ENCODE measurements at places on chromosomes 1 and 21. TPM values are rescaled to one million over a fixed set of nuclear protein-coding genes. Genes with fewer than 3 reads are reported as not detected.

Gene FLG2
- total RNA-seq: not detected

Gene TRAF3IP3
- 2.8 TPM for total RNA-seq

Gene TTC3
- total RNA-seq: 556 TPM

Gene PEAR1
- 12.7 TPM for total RNA-seq

Gene ELAVL4
- 77.4 TPM for total RNA-seq

Gene FCRL3
- not detected for total RNA-seq

Gene FAM72A
- total RNA-seq: 4.2 TPM

Gene CYP2J2
- 8.6 TPM for total RNA-seq

Gene NBPF6
- total RNA-seq: not detected

Gene CCDC30
- total RNA-seq: 12.0 TPM

GRCh38 chr1:230868736-230869385 is 540 bp upstream of the C1orf198 start:
- DNase-seq: peak; percentile 82

DNA sequence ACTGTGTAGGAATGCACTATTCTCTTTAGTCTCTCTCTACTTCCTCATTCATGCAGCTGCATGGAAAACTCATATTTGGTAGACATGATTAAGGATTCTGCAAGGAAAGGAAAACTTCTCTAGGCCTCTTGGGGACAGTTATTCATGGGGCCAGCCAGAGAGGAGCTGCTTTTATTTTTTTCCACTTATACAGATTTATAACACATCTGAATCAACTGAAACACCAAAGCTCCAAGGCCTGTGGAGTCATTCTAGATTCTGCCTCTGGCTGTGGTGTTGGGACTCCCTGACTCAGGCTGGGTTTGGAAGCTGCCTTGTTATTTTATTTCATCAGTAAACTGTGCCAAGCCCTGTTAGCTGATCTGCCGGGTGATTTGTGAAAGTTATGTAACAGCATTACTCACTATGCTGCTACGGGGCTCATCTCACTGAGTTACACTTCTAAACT is 83.9 kb upstream of the EDEM3 start:
- peak; percentile 39 for DNase-seq

- no peak for DNase-seq
Measured at GRCh38 chr1:33548319-33548718, 75.9 kb downstream of the ZSCAN20 start.

GRCh38 chr1:92882819-92883218 is 51.0 kb downstream of the RPL5 start:
- DNase-seq: no peak

DNA sequence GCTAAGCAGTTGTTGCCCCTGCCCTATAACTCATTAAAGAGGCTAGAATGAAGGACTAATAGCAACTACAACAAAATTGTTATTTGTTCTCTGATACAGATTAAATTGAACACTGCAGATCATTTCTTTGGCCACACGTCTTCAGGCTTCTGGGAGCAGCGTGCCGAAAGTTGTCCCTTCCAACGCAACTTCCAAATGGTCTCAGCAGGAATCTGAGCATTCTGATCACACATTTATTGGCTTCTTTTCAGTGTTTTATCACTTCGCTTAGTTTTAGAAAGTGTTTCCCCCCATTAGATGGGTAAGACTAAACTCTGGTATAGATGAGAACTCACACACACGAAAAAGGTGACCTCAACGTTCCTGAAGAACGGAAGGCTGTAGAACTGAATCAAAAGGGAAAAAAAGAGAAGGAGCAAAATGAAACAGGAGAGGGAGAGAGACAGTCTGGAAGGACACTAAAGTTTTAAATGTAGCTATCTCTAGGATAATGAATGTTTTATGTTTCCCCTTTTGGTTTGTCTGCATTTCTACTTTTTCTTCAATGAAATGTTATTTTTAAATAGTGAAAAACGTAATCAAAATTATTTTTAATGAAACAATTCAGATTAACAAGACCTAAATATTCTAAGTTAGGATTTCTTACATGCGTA is 336.5 kb downstream of the RRAGC start:
- DNase-seq: no peak

DNA sequence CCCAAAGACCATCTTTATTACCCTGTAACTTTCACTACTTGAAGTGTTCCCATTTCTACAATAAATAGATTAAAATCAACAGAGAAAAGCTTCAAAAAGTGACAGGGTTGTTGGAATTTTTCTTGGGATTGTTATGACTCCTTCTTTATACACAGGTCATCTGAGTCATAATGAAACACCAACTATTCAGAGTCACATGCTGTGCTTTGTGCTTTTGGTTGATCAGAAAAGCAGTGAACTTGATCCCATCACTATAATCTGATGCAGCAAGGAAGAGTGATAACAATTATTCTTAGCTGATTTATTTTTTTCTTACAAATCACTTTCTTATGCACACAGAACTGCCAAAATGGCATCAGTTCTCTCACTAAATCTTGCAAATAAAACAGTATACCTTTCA is 422.9 kb downstream of the PTBP2 start:
- DNase-seq: no peak

GRCh38 chr1:173474097-173474779 is 2.9 kb upstream of the PRDX6 start:
- DNase-seq: no peak

DNA sequence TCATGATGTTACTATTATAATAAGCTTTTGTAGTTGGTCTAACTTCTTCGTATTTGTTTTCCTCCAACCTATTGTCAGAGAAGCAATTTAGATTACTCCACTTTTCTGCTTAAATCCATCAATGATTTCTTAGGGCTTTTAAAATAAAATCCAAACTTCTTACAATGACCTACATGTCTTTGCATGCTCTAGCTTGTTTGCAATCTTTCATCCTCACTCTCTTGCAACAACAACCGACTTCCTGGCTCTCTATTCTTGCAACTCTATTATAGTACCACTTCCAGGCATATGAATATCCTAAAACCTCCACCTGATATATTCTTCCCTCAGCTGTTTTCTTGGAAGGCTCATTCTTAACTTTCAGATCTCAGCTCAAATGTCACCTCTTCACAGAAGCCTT is 1288.7 kb downstream of the PLA2G4A start:
- DNase-seq: no peak

DNA sequence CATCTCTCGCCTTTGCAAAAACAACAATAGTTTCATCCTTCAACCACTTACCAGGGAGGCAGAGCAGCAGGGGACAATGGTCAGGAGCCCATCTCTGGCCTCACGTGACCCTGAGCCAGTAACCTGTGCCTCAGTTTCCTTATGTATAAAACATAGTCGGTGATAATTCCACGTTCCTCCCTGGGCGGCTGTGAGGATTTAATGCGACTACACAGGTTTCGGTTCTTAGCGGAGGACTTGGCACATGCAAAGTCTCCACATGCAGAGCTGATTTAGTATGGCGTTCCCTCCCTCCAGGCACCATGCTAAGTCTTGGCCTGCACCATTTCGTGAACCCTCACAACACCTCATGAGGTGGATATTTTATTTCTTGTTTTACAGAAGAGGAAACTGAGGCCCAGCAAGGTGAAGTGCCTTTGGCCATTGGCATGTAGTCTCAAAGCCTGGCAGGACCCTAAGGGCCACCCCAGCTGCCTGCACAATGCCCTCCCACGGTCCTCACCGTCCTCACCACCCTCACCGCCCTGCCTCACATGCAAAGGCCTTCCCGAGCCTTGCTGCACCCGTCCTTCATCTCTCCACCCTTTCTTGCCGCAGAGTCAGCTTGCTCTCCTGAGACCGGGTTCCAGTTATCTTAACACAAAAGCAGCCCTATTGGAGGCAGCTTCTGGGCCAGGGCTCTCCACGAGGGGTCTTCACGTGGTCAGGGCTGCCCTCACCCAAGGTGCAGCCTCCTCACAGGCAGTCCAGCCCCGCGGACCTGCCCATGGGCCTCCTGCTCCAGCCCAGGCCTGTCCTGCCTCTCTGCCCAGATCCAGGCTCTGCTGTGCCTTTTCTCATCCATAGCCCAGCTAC is 48.9 kb downstream of the SYF2 start:
- no peak for DNase-seq

DNA sequence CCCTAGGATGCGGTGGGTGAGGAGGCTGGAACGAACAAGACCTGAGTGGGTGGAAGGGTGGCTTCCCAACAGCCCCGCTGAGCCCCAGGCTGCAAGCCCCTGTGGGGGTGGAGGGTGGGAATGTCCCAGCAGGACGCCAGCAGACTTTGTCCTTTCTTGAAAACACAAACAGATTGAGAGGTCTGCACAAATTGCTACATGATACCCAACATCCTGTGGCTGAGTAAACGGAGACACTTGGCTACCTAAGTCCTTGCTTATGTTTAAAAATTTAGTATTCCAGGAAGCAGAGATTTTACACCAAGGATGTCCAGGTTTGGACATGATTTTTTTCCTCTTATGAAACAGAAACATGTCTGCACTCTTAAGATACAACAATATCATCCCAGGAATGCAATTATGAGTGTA is 11.8 kb upstream of the F3 start:
- no peak for DNase-seq

DNA sequence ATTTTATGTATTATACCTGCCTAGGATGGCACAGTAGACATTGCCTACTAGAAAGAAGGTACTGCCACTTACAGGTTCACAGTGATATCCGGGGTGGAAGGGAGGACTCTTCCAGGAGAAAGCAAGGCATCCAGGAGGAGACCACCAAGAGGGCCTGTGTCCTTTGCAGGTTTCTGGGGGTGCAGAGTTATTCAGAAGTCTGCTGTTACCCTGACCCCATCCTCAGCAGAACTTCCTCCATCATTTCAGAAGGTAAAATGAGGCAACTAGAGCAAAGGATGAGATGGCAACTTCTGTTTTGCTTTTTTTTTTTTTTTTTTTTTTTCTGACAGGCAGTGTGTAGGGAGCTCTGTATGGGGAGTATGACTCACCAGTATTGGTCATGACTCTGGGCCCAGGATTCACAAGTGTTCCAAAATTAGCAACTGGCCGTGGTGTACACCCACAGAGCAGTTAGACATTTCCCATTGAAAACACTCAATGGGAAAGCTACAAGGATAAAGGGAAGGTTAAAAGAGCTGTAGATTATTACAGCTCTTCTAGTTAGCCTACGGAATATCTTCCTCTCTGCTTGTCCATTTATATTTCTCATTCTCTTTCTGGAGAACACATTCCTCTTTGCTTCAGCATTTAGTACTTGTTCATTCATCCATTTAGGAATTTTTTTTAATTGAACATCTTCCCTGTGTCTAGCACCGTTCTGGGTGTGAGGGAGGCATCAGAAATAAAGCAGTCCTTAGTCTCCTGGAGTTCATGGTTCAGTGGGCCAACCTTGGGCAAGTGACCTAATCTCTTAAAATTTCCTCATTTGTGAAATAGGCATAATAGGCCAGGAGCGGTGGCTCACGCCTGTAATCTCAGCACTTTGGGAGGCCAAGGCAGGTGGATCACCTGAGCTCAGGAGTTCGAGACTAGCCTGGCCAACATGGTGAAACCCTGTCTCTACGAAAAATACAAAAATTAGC is 50.5 kb upstream of the PPP2R5A start:
- DNase-seq: no peak

- DNase-seq: no peak
Measured at GRCh38 chr1:23246274-23246673, 29.0 kb upstream of the HTR1D start.

GRCh38 chr21:16088056-16088455 is 358.3 kb downstream of the USP25 start:
- no peak for DNase-seq

DNA sequence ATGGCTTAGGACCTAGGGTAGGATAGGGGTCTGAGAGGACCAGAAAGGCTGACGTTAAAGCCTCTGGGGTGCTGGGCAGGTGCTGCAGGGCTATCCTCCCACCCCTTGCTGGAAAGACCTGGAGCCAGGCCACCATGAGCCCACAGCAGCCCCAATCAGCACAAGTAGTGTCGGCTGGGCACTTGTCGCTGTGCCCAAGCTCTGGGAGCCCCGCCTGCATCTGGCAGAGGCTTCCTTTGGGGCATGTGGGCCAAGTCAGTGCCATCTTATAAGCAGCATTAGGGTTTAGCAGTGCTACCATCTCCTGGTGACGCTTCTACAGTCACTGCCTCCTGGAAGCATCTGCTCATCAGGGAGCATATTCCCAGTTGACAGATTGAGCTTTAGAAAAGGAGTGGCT is 31.3 kb downstream of the MAN1C1 start:
- DNase-seq: no peak

DNA sequence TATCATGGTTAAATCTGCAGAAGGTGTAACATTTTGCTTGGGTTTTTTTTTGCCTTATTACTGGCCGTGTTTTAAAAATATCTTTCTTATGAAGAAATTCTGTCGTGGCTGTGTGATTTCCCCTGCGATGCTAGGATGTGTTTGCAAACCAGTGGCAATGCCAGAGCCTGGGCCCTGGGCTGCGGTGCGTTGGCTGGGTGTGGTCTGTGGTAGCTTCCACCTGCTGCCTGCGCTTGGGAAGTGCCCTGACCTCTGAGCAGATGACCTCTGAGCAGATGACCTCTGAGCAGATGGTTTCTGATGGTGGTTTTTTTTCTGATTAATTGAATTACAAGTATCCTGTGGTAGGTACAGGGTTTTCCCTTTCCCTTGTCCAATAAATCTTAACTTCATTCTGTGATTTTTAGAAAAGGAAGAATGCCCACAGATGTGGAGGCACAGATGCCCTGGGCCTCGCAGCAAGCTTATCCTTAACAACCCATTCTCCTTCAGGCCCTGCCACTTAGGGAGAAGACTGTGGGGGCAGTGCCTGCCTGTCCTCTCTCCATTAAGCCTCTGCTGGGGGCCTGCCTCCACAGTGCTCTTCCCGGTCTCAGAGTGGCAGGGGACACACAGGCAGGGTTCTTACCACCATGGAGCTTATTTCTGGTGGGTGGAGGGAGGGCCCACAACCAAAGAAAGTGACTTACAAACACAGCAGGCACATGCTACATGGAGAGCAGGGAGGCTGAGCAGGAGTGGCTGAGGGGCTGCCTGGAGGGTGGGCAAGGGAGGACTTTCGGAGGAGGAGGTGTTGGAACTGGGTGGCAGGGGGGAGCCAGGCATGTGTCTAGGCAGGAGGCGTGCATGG is 81.7 kb downstream of the PCBP3 start:
- DNase-seq: no peak

GRCh38 chr1:68321084-68321685 is 88.9 kb upstream of the WLS start:
- peak; percentile 81 for DNase-seq

- peak; percentile 99 for DNase-seq
Measured at GRCh38 chr21:33915368-33916199, at the start of gene ATP5PO. Gene ATP5PO (minus strand): TSS chr21:33915804. CDS start chr21:33915763, 41 bp downstream.

DNA sequence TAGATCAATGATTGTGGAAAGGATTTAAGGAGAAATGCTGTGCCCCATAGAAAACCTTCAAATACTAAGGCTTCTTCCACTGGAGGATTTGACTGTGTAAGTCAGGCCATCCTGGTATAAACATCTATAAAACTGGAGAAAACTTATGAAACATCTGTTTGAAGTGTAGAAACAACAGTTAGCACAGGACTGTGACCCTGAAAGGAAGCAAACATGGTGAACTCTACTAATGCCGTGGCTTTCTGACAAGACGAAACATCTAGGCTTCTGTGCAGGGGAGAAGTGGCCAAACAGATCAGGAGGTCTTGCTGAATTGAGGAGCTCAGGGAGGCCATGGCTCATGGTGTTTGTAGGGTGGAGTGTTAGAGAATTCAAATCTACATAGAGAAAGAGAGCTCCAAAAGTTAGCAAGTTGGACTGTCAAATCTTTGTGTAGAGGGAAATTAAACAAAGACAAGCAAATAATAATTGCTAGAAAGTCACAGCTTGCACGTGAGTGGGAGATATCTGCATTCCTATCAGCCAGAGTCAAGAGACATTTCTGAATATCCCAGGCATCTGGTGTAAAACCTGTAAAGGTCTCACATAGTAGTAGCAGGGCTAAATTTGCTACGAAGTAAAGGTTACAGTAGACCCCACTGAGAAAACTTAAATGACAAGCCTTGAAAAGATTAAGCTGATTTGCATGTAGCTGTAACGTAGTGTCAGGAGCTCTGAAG is 566.8 kb upstream of the B3GALT2 start:
- no peak for DNase-seq

GRCh38 chr1:149979245-149979971 is 31.1 kb downstream of the OTUD7B start:
- DNase-seq: no peak
